ENCODE measurements at places on chromosomes 2 and 18.

GRCh38 chr2:32379352-32379751 lies 22.5 kb downstream of the BIRC6 start:
- no peak for DNase-seq

GRCh38 chr2:144198116-144198515 lies 321.8 kb downstream of the ZEB2 start:
- DNase-seq = no peak

GRCh38 chr2:36302911-36303310 lies 52.7 kb upstream of the CRIM1 start:
- no peak for DNase-seq

DNA sequence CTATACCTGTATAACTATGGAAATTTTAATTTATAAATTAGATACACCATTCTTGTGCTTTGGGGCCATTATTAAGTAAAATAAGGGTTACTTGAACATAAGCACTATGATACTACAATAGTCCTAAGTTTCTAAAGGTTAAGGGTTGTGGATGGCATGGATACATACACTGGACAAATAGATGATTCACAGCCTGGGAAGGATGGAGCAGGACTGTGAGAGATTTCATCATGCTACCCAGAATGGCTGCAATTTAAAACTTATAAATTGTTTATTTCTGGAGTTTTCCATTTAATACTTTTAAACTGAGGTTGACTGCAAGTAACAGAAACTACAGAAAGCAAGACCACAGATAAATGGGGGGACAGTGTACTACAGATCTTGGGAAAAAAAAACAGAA lies 295.8 kb upstream of the ZNF804A start:
- no peak for DNase-seq

DNA sequence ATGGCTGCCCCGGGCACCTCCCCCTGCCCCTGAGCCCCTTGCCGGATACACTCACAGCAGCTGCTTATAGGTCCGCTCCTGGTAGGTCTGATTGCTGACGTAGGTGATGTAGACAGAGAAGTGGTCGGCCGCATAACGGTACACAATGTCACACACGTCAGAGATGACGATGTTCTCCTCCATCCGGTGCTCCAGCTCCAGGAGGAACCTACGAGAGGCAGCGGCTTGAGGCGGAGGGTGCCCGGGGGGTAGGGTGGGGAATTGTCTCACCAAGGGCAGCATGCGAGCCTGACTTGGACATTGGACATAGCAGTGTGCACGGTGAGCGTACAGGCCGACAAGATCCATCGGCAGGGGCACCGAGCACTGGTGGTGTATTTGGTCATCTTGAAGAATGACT lies 22.8 kb downstream of the SNORC start:
- DNase-seq = no peak
